WTC11 (cell line): ENCODE measurements at places on chromosomes 1 and 21.

- DNase-seq: no peak
Measured at GRCh38 chr1:229019663-229020271, 251.1 kb upstream of the RAB4A start.

DNA sequence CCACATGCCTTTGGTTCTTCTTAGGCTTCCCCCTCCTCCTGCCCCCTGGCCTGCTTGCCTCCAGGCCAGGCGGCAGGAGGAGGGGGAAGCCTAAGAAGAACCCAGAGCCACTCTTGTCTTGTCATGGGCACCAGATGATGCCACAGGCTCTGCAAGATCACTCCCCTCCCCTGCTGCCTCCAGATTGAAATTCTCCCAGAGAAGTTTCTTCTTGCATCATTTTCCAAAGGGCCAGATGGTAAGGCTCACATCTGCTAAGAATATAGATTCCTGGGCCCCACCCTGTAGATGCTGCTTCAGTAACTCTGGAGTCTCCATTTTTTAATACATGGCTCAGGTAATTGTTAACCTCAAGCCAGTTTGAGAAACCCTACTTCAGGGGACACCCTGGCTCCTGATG lies 60.8 kb downstream of the FAM163A start:
- DNase-seq: no peak

GRCh38 chr21:29300807-29301138 lies 2.1 kb downstream of the BACH1 start:
- DNase-seq: no peak

DNA sequence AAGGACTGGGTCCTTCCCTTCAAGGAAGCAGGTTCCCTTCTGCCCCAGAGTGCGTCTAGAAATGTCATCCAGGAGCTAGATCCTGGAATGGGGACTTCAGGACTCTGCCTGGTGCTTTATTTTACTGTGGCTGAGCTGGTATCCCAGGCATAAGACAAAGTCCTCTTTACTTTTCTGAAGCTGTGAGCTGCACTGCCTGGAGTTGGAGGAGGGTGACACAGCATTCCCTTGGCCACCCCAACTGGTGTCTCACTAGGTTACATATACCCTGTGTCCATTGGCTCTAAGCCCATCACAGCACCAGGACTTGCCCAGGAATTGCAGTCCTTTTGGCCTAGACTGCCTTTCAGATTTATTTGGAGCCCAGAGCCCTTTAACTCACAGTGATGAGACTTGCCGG lies 41.8 kb upstream of the CD55 start:
- no peak for DNase-seq

DNA sequence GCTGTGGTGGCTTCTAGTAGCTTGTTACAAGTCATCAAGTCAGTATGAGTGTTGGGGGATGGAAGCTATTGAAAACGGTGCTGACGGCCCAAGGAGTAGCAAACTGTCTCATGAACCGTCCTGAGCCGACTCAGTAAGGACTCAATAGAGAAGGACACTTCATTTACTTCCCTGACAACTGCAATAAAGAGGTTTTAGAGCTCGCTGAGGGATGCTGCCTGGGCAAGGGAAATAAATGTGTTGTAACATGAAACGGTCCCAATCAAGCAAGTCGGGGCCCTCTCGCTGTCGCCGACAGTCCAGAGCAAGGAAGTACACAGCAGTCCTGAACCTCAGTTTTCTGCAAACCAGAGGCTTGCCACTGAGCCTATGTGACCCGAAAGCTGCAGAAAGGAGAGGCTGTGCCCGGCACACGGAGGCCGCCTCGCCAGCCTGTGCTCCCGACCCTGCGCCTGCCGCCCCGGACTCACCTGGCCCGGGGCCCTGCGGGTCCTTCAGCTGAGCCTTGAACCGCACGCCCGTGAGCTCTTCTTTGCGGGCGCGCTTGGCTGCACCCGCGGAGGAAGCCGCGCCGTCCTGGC lies 423 bp downstream of the URB1 start:
- no peak for DNase-seq
